T-helper 9 cell (primary cell): ENCODE measurements at places on chromosomes 11 and 22.

DNA sequence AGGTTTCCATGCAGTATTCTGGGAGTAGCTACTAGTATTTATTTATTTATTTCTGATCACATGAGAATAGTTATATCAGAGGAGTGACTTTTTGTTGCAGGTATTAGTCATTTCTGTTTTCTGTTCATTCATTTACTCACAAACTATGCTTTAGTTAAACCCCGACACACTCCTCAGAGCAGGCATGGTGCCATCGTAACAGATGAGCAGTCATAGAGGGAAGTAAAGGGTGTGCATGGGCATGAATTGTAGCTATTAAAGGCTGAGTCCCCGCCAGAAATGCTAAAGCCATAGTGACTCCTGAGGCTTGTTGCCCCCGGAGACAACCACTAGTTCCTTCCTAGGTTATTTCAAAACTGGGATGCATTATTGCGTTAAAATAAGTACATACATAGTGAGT lies 10.6 kb downstream of the JHY start:
- DNase-seq = no peak

- DNase-seq = no peak
Measured at GRCh38 chr22:33781411-33781810, 138.9 kb downstream of the LARGE1 start.

- DNase-seq = no peak
Measured at GRCh38 chr11:111836162-111836561, 35.2 kb downstream of the ALG9 start.

DNA sequence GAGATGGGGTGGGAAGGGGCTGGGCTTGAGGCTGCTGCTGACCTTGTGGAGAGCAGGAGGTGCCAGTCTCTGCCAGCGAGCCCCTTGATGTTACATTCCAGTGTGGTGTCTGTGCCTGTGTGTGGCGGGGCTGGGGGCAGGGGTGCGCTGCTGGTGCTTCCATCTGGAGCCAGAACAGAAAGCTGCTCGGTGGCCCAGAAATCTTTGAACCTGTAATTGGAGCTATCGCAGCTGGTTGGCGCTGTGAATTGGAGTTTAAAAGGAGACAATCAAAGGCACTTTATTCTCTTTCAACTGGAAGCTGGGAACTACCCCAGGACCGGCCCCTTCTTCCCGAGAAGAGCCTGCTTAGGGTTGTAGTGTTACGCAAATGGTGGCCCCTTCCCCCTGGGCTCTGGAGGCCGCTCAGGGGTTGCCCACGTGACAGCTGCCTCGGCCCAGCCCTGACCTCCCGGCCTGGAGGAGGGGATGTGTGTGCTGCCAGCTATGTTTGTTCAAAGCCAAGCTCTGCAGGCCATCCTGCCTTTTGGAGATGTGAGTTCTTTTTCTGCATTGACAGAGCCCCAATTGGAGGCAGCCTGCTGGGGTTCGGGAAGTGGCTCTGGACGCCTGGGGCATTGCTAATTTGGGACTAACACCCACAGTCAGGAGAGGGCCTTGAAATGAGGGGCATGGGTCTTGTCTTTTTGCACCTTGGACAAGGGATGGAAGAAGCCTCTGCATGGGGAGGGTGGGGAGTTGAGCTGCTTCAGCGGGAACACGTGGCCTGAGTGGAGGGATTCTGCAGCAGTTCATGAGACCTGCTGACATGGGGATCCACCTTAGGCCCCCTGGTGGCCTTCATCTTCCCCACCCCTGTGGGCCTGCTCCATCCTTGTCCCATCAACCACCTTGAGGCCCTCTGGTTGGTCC lies 14.0 kb upstream of the ARSA start:
- no peak for DNase-seq

- DNase-seq = no peak
Measured at GRCh38 chr11:26960281-26960680, 33.6 kb upstream of the FIBIN start.

GRCh38 chr11:79028225-79028624 lies 412.6 kb downstream of the TENM4 start:
- DNase-seq = no peak
